Kidney (tissue), 22 donors: ENCODE measurements at places on chromosomes 12 and 14. TPM values are rescaled to one million over a fixed set of nuclear protein-coding genes. Genes with fewer than 3 reads are reported as not detected.
A peak's percentile ranks its signal among the peaks of the same experiment; 100 is the strongest.

GRCh38 chr12:21500786-21501257 lies 613 bp downstream of the RECQL start:
- no peak for DNase-seq

GRCh38 chr12:11798856-11799501 lies 149.5 kb downstream of the ETV6 start:
- no peak for DNase-seq

DNA sequence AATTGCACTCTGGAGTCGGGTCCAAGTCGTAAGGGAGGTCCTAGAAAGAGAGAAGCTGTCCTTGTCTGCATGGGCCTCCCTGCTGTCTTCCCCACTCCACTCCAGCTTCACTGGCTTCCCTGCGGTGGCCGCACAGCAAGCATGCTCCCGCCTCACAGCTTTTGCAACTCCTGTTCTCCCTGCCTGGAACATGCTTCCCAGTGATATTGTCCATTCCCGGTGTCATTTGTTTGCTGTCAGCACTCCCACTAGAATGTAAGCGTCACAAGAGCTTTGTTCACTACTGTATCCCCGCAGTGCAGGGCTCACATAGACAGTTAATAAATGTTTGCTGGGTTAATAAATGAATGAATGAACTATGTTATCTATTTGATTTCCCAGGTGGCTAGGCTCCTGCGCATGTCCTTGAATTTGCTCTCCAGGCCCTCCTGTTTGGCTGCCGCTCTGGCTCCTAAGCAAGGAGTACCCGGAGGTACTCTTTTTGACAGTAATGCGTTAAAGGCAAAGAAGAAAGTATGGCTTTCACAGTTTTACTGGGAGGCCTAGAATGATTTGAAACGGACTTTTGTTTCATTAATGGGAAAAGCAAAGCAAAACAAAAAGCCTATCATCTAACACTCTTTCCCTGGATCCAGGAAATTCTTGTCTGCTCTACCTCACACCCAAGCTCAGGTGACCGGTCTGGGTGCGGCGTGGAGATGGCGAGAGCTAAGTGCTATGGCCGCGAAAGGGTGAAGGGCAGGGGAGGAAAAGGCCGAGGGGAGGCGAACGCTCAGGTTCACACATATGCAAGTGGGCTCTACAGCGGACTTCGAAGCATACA lies 6.2 kb upstream of the SLC7A7 start:
- peak; percentile 52 for DNase-seq

KRT3 gene
- total RNA-seq, result not detected

POTEG gene
- not detected for total RNA-seq

CLEC12A gene
- 4.8 TPM for total RNA-seq
